ENCODE measurements at places on chromosomes 2 and 18.

GRCh38 chr2:238004077-238004830 lies 37.4 kb downstream of the UBE2F start:
- DNase-seq, result no peak

- DNase-seq, result no peak
These were observed 12.8 kb downstream of the CUL3 start for GRCh38 chr2:224572338-224572737.

GRCh38 chr18:74081966-74082741 lies 65.5 kb downstream of the FBXO15 start:
- DNase-seq, result peak; percentile 26

- no peak for DNase-seq
These were observed 246.4 kb downstream of the PRKCE start for GRCh38 chr2:45897842-45898241.

DNA sequence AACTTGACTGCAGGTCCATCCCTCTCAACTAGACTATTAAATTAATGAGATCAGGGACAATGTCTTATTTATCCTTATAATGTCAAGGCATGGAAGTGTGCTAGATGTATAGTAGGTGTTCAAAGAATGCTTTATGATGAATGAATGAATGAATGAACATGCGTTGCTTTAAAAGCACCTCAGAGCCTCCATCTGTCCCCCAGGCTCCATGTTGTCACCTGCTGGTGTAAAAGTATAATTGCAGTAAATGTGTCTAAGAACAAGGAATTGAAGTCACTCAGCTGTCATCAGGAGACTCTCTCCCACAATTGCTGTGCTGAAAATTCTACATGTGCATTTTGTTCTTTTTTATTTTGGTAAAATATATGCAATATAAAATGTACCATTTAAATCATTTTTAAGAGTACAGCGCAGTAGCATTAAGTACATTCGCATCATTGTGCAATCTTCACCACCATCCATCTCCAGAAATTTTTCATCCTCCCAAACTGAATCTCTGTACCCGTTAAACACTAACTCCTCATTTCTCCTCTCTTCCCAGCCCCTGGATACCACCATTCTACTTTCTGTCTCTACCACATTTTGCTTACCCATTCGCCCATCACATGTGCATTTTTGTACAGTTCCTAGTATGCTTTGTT lies 52.6 kb downstream of the GNAL start:
- no peak for DNase-seq

DNA sequence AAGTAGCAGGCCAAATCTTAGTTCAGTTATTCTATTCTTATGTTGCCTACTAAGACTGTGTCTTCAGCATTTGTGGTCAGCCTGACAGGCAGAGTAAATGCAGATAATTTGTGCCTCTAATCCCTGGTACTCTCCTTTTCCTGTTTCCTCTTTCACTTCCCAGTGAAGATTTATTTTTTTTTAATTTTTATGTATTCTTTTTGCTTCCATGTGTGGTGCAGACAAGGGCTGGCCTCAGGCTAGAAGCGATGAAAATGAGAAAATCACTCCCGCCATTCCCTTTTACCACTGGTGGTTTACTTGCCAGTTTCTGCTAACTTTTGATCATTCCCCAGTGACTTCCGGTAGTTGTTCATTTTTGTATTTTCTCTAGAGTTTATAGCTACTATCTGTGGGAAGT lies 30.9 kb downstream of the DSEL start:
- no peak for DNase-seq

DNA sequence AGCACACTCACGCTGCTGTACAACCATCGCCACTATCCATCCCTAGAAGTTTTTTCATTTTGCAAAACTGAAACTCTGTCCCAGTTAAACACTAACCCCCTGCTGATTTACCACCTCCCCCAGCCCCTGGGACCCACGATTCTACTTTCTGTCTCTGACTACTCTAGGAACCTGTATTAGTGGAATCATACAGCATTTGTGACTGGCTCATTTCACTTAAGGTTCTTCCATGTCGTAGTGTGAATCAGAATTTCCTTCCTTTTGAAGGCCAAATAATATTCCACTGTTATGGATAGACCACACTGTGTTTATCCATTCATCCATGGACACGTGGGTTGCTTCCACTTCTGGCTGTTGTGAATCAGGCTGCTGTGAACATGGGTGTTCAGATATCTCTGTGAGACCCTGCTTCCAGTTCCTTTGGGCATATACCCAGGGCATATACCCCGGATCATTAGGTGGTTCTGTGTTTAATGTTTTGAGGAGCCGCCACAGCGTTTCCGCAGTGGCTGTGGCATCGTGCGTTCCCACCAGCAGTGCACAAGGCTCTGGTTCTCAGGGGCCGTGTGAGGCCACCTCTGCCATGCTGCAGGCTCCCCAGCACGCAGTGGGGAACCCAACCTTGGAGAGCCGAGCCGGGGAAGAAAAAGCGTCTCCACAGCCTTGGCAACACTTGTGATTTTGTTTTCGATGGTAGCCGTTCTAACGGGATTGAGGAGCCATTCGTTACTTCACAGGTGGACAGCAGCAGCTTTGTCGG lies 10.1 kb downstream of the RAMP1 start:
- DNase-seq, result no peak

DNA sequence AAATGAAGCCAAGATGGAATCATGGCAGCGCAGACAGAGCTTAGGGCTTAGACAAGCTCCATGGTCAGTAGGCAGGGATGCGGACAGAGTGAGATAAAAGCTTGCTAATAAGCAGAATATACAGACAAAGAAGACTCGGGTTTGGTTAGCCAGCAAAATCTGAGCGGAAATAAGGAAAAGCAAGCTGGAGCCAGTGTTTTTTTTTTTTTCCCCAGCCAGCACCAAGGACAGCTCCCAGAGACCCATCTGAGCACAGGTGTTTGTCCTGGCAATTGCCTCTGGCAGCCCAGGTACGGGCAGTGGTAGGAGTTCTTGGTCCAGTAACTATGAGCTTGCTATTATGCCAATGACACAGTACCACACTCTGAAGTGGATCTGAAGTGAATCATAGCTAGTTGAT lies 187.6 kb downstream of the ADCYAP1 start:
- DNase-seq, result no peak

DNA sequence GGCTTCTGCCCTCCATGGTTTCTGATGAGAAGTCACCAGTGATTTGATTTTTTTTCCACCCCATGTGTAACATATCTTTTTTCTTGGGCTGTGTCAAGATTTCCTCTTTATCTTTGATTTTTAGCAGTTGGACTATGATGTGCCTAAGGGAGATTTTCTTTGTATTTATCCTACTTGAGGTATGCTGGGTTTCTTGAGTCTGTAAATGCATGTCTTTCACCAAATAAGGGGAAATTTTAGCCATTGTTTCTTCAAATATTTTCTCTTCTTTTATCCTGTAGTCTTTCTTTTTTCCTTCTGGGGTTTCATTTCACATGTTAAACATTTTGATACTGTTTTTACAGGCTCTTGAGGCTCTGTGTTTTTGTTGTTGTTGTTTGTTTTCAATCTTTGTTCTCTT lies 33.7 kb upstream of the PLB1 start:
- DNase-seq, result no peak

DNA sequence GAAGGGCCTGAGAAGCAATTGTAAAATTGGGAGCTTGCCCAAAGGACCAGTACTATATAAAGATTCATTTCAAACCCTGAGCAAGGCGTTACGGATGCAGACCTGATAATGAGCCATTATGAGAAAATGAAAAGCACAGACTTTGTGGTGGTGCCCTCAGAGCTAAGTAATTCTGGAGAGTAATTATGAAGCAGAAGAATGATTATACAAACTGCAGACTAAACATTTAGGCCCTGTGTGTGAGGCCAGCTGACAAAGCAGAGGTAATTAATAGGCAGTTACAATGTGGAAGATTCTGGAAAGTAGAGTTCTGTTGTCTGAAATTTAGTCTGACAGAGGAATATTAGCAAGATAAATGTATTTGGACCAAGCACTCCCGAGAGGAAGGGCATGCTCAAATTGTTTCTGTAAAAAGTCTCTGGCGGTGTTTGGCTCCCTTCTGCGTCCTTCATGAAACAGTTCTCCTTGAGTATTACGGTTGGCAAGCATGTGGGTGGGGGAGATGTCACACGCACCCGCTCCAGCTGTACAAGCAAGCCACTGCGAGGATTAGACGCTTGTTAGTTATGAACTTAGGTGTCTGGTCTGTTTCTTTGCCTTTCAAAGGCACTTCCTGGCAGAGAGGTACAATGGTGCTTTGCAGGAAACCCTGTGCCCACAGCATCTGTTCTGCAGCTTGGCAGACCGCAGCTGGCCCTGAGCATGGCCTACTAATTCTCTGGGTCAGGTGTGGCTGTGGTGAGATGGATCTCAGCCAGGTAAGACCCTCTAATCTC lies 45.5 kb downstream of the CDC42EP3 start:
- DNase-seq, result no peak

GRCh38 chr18:49127471-49128190 lies 176.9 kb upstream of the SMAD7 start:
- no peak for DNase-seq

DNA sequence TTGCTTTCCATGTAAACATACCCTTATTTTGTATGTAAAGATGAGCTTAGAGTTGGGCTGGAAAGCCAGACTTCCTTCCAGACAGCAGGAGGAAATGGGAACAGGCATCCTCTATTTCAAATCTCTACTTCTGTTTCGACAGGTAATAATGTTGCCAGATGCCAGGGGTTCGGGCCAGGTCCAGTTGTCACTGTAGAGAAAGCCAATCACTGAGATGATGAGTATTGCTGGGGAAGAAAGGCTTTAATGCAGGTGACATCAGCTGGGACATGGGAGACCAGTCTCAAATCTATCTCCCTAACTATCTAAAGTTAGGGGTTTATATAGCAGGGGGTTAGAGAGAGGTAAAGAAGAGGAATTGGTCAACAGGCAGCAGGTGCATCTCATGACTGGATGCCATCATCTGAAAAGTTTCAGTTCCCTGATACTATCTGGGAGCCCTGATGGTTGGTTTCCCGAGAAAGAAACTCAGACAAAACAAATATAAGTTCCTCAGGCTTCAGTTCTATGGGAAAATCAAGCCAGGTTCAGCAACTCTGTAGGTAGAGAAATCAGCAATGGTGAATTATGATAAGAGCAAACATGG lies 9.3 kb upstream of the MTCL1 start:
- DNase-seq, result no peak

DNA sequence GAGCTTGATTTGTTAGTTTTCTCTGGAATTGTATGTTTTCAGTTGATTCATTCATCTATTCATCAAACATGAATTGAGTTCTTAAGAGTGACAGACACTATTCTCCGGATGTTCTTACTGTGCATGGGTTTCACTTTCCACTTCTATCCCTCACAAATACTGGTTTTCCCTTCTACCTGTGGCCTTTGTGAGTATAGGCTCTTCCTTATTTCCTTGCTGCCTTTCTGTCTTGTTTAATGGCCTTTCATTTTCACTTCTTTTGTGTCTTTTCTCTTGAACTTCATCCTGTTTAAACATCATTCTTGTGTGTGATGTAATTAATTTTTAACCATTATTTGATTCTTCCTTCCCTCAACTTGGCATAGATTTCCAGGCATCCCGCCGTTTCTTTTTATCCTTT lies 90.7 kb downstream of the CRIM1 start:
- DNase-seq, result no peak

- DNase-seq, result no peak
These were observed 584.4 kb downstream of the NR4A2 start for GRCh38 chr2:155748131-155748530.

GRCh38 chr2:194301946-194302345 lies 1355.1 kb upstream of the SLC39A10 start:
- DNase-seq, result no peak

- no peak for DNase-seq
These were observed 125.8 kb downstream of the VWC2L start for GRCh38 chr2:214536625-214537024.

DNA sequence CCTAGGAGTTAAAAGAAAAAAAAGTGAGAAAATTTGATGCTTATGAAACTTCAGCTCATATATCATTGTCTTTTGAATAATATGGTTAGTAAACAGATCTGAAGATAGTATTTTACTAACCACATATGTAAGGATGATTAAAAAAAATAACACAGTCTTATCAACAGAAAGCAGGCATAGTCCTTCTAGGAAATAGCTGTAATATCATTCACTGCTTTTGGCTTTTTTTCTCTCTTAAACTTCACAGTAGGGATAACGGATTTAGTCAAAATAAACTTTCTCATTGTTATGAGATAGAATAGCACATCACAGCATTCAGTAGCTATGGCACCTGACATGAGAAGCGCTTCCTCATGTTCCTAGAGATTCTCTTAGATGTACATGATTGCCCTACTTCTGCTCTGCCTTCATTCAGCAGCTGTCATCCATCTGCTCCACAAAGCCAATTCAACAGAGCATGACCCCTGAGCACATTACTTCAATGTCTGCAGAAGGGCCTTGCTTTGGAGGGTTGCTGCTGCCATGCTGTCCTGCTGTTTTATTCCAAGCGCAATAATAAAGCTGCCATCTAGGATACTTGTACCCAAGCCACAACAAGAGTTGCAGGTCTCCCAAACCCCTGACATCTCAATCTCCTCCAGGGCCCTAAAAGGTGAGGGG lies 67.0 kb downstream of the TTC21B start:
- DNase-seq, result no peak

DNA sequence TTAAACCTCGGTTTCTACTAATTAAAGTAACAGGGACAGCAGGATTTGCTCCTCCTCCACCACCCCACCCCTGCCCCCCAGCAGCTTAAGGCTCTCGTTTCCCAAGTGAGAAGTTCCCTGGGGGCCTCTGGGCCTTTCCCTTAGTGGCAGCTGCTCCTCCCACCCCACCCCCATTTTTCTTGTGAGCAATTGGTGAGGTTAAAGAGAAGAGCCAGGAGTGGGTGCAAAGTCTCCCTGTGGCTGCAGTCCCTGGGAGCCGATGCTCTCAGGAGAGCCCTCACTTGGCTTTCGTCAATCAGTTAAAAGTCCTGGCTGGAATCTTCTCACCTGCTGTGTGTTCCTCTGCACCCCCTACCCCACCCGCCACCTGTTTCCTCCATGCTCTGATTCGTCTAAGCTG lies 48.7 kb upstream of the AGAP1 start:
- DNase-seq, result no peak

DNA sequence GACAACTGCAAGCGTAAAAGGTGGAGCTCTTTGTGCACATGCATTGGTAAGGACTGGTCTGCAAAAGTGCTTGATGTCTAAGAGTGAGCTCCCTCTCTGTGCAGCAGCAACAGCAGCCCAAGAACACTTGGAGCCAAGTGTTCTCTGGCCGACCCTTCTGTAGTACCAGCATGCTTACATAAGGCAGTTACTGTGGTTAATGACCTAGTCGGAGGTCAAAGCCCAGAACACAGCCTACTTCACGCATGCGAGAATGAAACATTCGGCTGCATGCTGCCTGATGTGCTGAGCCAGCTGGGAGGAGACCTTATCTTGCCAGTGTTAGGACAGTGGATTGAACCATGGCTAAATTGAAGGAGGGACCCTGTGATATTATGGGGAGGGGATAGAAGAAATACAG lies 21.3 kb downstream of the NCAPH start:
- no peak for DNase-seq
